ENCODE measurements at places on chromosomes 11 and 22. TPM values are rescaled to one million over a fixed set of nuclear protein-coding genes. Genes with fewer than 3 reads are reported as not detected.
A peak's percentile ranks its signal among the peaks of the same experiment; 100 is the strongest.

The C22orf42 gene
- total RNA-seq: 0.50 TPM

The MMP10 gene
- not detected for total RNA-seq

GRCh38 chr11:82225502-82225901, 508.2 kb downstream of the FAM181B start:
- no peaks in the 10 kb centered on the region for H3K27me3 ChIP-seq
- no peak for DNase-seq
- no peaks in the 10 kb centered on the region for H3K36me3 ChIP-seq
- no peaks in the 10 kb centered on the region for H3K4me1 ChIP-seq

- no peak overlapping the region for H3K4me3 ChIP-seq
- no peak overlapping the region for H3K27ac ChIP-seq
- peaks cover 4% of the 10 kb centered on the region for H3K4me1 ChIP-seq
- H3K36me3 ChIP-seq: no peaks in the 10 kb centered on the region
Observed at GRCh38 chr11:70158201-70158600, 44.9 kb upstream of the FADD start.

DNA sequence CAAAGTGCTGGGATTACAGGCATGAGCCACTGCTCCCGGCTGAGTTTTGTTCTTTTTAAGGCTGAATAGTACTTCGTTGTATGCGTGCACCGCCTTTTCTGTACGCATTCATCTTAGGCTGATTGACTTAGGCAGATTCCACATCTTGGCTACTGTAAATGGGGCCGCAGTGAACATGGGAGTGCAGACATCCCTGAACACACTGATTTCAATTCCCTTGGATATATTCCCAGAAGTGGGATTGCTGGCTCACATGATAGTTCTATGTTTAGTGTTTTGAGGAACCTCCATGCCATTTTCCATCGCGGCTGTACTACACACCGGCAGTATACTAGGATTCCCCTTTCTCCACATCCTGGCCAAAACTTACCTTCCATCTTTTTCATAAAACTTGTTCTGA, 10.4 kb upstream of the ZNF74 start:
- no peak overlapping the region for H3K4me3 ChIP-seq
- no peaks in the 10 kb centered on the region for H3K36me3 ChIP-seq
- no peak overlapping the region for H3K27ac ChIP-seq

The FAM168A gene
- total RNA-seq: 19.3 TPM

The GLYAT gene
- not detected for total RNA-seq

- no peak overlapping the region for H3K4me3 ChIP-seq
- H3K4me1 ChIP-seq: peaks cover 25% of the 10 kb centered on the region
- H3K27ac ChIP-seq: no peak overlapping the region
Observed at GRCh38 chr11:120340529-120340928, 4.3 kb downstream of the ARHGEF12 start.

GRCh38 chr11:132504501-132505041, 1027.7 kb downstream of the OPCML start:
- H3K27ac ChIP-seq: no peak overlapping the region
- no peaks in the 10 kb centered on the region for H3K27me3 ChIP-seq
- DNase-seq: peak; percentile 22

The MMP7 gene
- total RNA-seq: not detected

DNA sequence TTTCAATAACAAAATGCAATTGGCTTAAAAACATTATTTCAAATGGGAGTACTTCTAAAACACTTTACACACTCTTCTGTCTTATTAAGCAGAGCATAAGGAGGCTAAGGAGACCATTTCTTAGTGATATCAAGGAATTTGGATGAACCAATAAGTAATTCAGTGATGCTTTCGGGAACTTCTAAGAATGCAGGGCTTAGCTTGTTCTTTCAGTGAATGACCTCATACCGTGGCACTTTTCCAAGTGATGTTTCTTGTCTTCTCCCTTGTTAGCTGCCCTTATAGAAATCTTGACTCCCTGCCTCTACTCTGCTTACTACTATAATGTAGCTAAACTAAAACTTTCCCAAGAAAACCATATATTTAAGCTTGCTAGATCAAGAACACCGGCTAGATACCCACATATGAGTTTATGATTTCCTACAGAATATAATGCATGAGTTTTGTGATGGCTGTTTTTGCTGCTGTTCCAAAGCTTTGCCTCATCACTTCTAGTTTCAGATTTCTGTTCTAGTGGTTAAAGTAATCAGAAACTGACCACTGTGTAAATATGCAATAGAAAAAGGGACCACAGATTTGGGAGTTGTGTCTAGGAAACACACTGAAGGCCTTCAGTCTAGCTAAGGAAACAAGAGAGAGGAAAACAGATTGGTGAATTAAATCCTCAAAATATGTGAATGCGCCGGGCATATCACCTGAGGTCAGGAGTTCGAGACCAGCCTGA, 37.5 kb upstream of the STK33 start:
- H3K4me3 ChIP-seq: no peak overlapping the region
- DNase-seq: no peak
- H3K27me3 ChIP-seq: no peaks in the 10 kb centered on the region
- no peaks in the 10 kb centered on the region for H3K4me1 ChIP-seq

DNA sequence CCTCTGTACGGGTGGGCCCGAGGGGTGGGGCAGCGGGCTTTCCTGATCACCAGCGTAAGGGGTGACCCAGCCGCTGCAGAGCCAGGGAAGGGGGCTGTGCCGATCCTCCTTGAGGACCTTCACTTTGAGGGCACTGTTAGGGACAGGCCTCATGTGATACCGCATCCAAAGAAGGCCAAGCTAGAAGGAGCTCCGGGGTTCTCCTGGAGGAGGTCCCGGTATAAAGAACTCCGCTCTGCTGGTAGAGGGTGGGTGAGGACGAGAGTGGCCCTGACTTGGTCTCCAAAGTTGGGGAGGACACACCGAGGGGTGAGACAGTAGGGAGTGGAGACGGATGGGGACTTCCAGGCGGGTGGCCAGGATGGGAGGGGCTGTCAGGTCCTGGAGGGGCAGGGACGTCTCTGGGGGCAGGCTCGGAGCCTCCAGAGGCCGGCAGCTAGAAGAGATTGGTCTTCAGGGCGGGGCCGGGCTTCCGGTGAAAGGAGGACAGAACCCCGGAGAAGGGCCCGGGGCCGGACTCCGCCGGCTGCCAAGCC, 4.6 kb downstream of the PHOX2A start:
- peaks cover 27% of the 10 kb centered on the region for H3K4me1 ChIP-seq
- peaks cover 60% of the 10 kb centered on the region for H3K27me3 ChIP-seq
- no peaks in the 10 kb centered on the region for H3K36me3 ChIP-seq
- H3K4me3 ChIP-seq: peak overlapping the region; percentile 32

GRCh38 chr22:30270832-30271231, 4.2 kb upstream of the OSM start:
- no peak for DNase-seq
- no peaks in the 10 kb centered on the region for H3K27me3 ChIP-seq
- no peak overlapping the region for H3K4me3 ChIP-seq
- no peaks in the 10 kb centered on the region for H3K36me3 ChIP-seq
- H3K27ac ChIP-seq: no peak overlapping the region

The GAB4 gene
- not detected for total RNA-seq

The MAPK8IP2 gene
- total RNA-seq: not detected

GRCh38 chr11:71164621-71165020, 87.8 kb downstream of the SHANK2 start:
- no peaks in the 10 kb centered on the region for H3K4me1 ChIP-seq
- no peak overlapping the region for H3K27ac ChIP-seq
- DNase-seq: no peak

The POLDIP3 gene
- total RNA-seq: 67.2 TPM

Measured in neural progenitor cell (in vitro differentiated cells).